SIG-M5 (cell line): ENCODE measurements at places on chromosomes 3 and 15.

GRCh38 chr15:89778861-89779260 is 2.7 kb downstream of the MESP2 start:
- no peak for DNase-seq

GRCh38 chr3:190721330-190721729 is 141.2 kb downstream of the GMNC start:
- DNase-seq: no peak

DNA sequence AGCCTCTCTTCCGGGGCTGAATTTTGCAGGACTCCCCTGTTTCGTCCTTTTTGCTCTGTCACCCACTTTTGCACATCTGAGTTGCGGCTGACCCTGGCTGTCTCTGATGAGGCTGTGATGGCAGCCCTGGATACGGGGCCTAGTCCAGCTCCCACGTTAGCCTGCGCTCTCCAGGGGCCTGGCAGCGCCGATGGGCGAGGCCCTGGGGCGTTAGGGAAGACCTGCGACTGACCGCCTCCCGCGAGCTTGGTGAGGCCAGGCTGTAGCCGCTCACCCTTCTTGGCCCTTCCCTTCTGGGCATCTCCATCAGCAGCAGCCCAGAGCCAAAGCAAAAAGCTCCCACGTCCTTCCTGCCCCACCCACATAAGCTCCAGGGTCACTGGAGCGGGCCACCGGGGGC is 85.2 kb downstream of the FBLN2 start:
- no peak for DNase-seq

GRCh38 chr15:52680041-52680391 is 828 bp upstream of the ATOSA start:
- no peak for DNase-seq

GRCh38 chr3:116870379-116870778 is 160.8 kb downstream of the TUSC7 start:
- DNase-seq: no peak

- no peak for DNase-seq
These were observed 1.5 kb downstream of the NLGN1 start for GRCh38 chr3:173399044-173399443.

- DNase-seq: no peak
These were observed 282.3 kb upstream of the TBC1D5 start for GRCh38 chr3:18024715-18025114.

GRCh38 chr15:53548236-53548635 is 211.2 kb downstream of the WDR72 start:
- no peak for DNase-seq

GRCh38 chr3:41418961-41419691 is 219.8 kb downstream of the CTNNB1 start:
- no peak for DNase-seq

- no peak for DNase-seq
These were observed 27.0 kb downstream of the PSTPIP1 start for GRCh38 chr15:77021803-77022381.

DNA sequence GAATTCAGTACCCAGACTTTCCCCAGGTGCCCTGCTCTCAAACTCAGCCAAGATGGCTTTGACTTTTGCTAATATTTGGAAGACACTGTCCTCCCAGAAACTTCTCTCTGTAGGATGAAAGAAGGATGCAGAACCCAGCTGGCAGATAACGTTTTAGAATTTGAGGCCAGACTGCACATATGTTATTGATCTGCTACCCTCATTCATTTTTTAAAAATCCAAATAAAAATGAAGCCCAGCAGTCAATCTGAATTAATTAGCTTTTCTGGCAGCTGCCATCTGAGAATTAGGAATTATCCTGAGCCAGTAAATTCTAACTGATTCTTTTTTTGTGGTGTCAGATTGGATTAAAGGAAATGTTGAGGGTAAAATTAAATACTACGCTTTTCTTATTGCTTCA is 236.6 kb downstream of the PLCL2 start:
- no peak for DNase-seq

DNA sequence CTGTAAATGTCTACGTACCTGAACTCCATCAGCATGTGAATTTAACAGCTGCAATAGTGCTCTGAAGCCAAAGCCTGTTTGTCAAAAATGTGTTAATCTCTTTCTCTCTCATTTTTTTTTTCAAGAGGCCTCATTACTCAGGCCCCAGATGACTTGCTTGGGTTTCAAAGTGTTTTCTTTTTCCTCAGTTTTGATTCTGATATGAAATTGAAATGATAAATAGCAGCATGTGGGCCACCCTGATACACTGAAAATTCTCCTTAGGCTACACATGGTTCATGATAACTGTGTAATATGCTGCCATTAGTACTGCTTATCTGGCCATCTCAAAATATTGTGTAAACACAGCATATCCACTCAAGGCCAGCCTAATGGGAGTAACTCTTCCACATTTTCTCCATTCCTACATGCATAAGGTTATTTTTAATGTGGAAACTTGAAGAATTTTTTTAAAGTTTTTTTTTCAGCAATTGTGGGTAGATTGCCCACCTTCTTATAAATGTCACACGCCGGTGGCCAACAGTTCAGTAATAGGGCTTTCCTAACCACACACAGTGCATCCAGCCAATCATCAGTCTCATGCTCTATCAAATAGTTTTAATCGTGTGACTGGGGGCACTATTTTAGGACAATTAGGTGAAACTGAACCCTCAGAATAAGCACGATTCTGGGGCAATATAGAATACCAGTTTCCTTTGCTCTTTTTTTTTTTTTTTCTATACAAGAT is 13.1 kb upstream of the DENND4A start:
- DNase-seq: no peak

GRCh38 chr15:83930392-83931212 is 276.7 kb downstream of the ADAMTSL3 start:
- no peak for DNase-seq

DNA sequence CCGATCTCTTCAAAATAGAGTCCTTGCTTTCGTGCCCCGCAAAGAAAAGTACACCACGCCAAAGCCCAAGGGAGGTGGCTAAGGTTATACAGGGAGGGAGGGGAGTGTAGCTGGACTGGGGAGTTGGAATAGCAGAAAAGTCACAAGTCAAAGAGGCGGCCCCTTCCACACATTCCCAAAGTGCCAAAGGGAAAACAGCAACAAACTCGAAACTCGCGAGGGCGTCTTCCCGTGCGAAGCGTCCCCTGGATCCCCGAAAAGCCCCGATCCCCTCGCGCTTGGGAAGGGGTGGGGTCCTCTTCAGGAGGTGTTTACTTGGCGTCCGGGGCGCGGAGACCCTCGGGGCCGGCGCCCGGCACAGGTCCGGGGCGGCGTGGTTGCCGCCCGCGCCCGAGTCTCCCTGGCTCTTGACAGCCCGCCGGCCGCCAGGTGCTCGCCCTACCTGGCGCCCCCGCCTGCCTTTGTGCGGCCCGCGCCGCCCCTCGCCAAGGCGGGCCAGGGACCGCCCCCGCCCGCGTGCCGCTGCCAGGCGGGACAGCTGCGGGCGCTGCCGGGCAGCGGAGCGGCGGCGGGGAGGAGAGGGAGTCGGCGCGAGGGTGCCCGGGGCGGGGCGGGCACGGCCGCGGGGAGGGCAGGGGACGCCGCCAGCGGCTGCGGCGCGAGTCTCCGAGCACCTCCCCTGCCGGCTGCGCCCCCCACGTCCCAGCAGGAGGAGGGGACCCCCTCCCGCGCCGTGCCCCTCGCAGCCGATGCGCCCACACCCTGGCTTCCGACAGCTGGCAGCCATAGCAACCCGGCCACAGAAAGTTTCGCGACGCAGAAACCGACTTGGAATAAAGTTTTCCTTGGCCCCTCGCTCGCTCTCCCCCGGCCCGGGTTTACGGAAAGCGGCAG is 966 bp downstream of the MYO1E start:
- no peak for DNase-seq

DNA sequence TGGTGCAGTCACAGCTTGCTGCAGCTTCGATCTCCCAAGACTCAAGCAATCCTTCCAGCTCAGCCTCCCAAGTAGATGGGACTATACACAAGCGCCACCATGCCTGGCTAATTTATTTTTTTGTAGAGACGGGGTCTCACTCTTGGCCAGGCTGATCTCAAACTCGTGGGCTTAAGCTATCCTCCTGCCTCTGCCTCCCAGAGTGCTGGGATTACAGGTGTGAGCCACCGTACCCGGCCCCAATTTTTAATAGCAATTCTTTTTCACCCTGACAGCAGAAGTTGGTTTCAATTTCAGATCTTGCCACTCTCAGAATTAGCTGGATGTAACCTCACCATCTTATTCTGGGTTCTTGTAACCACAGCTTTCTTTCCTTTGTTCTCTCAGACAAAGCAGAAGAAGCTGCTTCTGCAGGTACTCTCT is 64.8 kb downstream of the TRIM71 start:
- DNase-seq: no peak

DNA sequence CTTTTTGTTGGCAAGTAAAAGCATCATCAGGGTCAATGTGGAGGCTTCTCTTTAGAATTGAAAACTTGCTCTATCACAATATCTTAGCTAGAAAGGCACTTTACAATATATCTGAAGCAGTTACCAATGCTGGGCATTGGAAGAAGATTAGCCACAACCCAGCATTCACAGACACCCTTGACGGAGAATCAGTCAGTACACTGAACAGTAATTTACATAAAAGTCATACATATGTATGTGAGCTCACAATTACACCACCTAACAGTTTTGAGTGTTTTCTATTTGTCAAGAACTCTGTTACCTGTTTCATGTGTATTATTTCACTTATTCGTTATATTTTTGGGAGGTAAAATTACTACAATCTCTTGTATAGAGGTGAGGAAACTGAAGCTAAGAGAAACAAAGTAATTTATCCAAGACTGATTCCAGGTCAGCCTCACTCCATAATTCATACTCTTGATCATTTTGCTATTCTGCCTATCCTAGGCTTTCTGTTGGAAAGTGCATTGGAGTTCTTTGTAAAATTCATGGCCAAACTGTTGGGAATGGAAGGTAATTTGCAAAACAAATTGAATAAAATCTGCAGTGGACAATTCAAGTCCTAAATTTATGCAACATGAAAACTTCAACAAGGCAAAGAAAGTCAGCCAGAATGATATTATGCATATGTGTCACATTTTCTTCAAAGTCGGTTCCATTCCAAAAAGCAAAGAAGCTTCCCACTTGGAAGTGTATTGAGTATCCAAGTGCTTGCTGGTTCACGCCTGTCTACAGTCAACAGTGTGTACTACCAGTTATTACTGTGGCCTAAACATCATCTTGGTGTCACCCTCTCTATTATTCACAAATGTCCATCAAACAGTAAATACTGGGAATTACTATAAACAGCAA is 223.7 kb upstream of the SEMA6D start:
- no peak for DNase-seq

- no peak for DNase-seq
These were observed 1092.3 kb downstream of the TUSC7 start for GRCh38 chr3:117801912-117802239.

- DNase-seq: no peak
These were observed 698 bp downstream of the MELTF start for GRCh38 chr3:197028728-197029510.

DNA sequence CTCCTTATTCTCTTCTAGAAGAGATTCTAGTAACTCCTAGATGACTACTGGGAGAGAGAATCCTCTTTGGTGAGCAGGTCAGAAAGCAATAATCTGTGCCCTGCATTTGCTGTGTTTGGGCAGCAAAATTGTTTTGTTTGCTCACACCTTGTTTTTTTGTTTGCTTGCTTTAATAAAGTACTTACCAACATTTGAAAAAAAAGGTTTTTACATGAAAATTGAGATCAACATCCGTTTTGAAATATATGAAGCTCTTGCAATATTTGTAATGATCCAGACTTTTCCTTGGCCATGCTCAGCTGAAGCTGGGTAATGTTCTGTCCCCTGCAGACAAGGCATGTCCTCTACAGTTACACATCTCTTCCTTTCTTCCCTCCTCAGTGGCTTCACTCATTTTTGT is 62.2 kb downstream of the DIPK2A start:
- DNase-seq: no peak

GRCh38 chr3:193310914-193311723 is 67.4 kb downstream of the ATP13A5 start:
- no peak for DNase-seq

- no peak for DNase-seq
These were observed 659.9 kb downstream of the SI start for GRCh38 chr3:164418414-164418813.

DNA sequence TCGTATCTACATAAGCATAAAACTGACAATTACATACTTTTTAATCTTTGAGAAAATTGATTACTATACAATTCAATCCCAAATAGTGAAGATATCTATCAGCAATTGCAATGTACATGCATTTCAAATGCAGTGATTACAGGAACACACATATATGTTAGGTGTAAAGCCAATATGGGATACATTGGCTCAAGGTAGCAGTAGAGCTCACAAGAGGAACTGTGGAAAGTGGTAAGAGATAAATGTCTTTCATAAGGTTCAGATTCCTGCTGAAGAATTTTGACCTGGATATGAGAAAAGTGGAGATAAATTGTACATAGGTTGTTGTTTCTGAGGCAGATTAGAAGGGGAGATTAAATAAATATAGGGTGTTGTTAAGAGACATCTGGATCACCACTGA is 1280.5 kb downstream of the OTOL1 start:
- DNase-seq: no peak

DNA sequence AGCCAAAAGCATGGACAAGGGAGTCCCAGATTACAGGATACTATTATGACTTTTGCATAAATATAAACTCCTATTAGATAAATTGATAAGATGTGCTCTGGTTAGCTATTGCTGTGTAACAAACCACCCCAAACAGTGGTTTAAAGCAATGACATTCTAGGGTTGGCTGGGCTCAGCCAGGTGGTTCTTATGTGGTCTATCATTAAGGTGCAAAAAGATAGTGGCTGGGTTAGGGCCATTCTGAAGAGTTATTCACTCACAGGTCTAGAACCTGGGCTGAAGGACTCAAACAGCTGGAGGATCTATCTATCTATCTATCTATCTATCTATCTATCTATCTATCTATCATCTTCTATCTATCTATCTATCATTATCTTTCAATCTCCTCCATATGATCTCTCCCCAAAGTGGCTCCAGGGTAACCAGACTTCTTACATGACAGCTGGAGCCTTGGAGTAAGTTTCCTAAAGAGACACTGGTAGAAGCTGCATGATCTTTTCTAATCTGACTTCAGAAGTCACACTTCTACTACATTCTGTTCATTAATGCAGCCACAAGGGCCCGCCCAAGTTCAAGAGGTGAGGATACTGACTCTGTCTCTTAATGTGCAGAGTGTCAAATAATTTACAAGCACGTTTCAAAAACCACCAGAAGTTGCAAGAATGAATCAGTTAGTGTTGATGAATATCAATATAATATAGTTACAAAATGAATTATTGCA is 74.9 kb upstream of the XCR1 start:
- no peak for DNase-seq

DNA sequence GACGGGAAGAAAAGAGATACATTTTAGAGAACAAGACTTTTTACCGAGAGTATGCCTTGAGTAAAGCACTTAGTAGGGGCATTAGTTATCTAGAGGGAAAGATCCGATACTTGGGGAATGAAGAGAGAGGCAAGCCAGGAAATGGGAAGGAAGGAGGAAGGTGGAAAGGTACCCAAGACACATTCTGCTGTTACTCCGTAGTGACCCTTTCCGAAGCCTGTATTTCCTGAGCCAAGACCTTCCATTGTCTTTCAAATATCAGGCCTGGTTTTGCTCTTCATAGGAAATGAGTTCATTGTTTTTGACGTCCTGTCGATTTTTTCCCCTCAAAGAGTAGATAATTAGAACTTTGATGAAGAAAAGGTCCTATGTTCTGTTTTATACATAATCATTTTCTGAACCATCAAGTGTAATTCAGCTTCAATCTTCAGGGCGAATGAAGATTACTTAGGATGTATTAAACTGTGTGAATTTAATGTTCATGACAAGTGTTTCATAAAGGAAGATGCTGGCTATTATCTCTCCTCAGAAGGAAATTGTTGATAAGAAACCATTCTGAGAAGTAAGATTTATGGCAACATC is 95.7 kb downstream of the PPM1L start:
- no peak for DNase-seq

GRCh38 chr3:18247139-18247695 is 177.9 kb downstream of the SATB1 start:
- DNase-seq: no peak
